ENCODE measurements at places on chromosomes 3 and 15. TPM values are rescaled to one million over a fixed set of nuclear protein-coding genes. Genes with fewer than 3 reads are reported as not detected.

MAGEL2 gene
- total RNA-seq: not detected

STX19 gene
- total RNA-seq: not detected

ATP8B4 gene
- total RNA-seq: 0.79 TPM

HEG1 gene
- 11.3 TPM for total RNA-seq

STAB1 gene
- total RNA-seq: 0.16 TPM

SLC2A2 gene
- not detected for total RNA-seq

TRPM1 gene
- not detected for total RNA-seq

All from A549 treated with Mapracorat at 1 μM for 4 hours (cell line).